Activated CD8-positive, alpha-beta memory T cell treated with anti-CD3 and anti-CD28 coated beads, Interleukin-2, amount 10 ng/mL, durations not matched to agents 7 days and 5 days (primary cell): ENCODE measurements at places on chromosomes 1 and 21. TPM values are rescaled to one million over a fixed set of nuclear protein-coding genes. Genes with fewer than 3 reads are reported as not detected.

PRKCZ gene
- 12.8 TPM for total RNA-seq

LPAR3 gene
- total RNA-seq = 0.47 TPM

SMPDL3B gene
- 1.4 TPM for total RNA-seq

MX2 gene
- total RNA-seq = 158 TPM

COL11A1 gene
- total RNA-seq = not detected

SFT2D2 gene
- total RNA-seq = 63.2 TPM

LRRC39 gene
- 0.68 TPM for total RNA-seq

IER5 gene
- total RNA-seq = 50.4 TPM

ADGRL4 gene
- not detected for total RNA-seq

SH3BGR gene
- total RNA-seq = 0.93 TPM
